ENCODE measurements at places on chromosomes 16 and 17.

- no peak for DNase-seq
Measured at GRCh38 chr16:78444-79150, 572 bp downstream of the MPG start.

DNA sequence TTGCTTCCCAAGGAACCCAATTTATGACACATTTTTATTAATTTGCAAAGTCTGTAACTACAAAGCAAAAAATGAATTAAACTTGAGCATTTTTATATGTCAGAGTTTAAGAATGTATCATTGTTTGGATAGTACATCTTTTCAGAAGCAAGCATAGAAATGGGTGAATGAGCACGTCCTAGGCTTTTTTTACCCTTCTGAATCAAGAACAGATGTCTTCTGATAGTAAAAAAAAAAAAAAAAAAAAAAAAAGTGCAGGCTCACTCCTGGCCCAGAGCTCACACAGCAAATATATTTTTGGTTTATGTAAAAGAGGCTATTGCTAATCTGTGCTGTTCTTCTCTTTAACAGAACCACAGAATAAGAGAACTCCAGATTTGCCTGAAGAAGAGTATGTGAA lies 6.3 kb downstream of the TERF2IP start:
- DNase-seq, result no peak

DNA sequence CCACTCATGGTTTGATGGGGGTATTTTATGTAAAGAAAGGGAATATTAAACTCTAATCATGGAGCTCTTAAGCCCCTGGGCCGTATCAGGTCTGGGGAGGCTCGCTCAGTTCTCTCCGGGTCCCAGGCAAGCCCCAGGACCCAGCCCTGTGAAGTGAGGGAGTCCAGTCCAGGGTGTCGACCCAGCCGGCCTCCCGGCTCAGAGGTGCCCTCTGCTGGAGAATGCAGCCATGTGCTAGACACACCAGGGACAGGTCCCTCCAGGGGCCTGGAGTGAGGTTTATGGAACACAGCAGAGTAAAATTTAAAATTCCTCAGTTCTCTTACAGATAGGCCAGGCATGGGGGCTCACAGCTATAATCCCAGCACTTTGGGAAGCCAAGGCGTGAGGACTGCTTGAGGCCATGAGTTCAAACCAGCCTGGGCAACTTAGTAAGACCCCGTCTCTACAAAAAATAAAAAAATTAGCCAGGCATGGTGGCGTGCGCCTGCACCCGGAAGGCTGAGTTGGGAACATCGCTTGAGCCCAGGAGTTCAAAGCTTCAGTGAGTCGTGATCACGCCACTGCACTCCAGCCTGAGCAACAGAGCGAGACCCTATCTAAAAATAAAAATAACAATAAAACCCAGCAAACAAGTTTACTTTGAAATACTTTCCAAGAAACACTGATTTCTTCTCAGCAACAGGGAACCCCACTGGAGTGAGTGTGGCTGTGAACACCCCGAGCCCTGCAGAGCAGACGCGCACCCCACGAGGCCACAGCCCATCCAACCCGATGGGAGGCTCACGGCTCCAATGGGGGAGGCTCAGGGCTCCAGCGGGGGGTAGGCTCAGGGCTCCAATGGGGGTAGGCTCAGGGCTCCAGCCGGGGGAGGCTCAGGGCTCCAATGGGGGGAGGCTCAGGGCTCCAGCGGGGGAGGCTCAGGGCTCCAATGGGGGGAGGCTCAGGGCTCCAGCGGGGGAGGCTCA lies 72.2 kb downstream of the ZNF778 start:
- peak; percentile 36 for DNase-seq

DNA sequence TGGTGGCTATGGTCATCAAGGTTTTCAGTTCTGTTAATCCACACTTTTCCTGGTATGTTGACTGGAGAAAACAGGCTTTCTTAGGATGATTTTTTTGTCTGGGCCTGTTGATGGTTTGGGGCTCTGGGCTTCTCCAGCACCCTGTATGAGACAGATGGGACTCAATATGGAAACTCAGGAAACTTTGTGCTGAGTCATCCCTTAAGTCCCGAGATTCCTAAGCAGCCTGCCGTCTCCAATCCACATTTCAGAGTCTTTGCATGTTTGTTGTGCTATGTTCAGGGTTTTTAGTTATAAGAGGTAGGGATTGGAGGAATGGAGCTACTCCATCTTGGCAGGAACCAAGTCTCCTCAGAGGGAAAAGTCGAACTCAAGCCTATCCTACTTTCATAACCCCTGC lies 253.3 kb upstream of the FOXF1 start:
- DNase-seq, result no peak
